ENCODE measurements at places on chromosomes 13 and 19. TPM values are rescaled to one million over a fixed set of nuclear protein-coding genes. Genes with fewer than 3 reads are reported as not detected.

- DNase-seq: no peak
Measured at GRCh38 chr13:105050686-105051085, 1484.8 kb downstream of the EFNB2 start.

DNA sequence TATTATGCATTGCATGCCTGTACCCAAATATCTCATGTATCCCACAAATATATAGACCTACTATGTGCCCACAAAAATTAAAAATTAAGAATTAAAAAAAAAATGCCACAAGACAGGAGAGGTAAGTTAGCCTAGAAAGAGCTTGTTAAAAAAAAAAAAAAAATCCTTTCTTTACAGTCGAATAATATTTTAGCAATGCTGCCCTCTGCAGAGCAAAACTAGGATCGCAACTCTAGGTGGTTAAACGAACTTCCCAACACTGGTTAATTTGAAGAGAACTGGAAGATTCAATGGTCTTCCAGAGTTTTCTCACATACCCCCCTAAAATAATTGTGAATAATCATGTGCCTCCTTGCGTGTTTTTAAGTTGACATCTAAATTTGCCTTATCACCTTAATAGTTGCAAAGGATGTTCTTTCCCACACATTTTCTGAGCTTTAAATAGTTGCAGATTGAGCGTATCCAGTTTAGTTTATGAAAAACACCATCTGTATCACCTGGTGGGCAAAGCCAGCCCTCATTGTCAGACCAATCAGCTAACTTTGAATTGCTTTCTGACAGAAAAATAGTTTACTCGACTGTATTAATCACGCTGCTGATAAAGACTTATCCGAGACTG is 47.4 kb upstream of the RCBTB2 start:
- DNase-seq: no peak

DNA sequence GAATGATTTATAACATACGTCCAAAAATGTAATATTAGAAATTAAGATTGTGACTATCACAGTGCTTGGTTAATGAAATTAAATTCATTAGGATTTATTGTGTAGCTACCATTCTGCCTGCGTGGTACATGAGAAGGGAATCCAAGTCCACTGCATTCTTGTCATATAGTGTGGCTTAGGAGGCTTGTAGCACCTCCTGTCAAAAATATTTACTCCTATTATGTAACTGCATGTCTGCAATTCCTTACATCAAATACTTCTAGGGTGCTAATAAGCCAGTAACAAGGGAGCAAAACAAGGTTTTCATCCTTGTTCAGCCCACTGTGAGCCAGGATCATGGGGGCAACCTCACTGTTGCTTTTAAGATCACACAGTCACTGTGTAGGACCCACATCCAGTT is 199.0 kb downstream of the SLC7A1 start:
- no peak for DNase-seq

DNA sequence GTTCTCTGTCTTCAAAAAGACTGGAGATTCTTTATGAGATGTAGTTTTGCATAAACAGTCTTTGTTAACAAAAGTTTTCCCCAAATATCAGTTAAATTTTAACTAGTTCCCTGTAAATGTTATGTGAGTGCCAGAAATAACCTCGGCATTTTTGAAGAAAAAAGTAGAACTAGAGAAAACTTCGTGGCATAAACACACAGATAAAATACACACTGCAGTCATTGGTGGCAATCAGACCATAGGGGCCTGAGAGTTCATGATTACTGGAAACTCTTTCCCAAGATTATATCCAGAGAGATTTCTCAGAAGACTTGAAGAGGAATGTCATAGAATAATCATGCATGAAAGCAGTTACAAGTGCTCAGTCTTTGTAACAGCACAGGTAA is 190.0 kb downstream of the MZT1 start:
- no peak for DNase-seq

DNA sequence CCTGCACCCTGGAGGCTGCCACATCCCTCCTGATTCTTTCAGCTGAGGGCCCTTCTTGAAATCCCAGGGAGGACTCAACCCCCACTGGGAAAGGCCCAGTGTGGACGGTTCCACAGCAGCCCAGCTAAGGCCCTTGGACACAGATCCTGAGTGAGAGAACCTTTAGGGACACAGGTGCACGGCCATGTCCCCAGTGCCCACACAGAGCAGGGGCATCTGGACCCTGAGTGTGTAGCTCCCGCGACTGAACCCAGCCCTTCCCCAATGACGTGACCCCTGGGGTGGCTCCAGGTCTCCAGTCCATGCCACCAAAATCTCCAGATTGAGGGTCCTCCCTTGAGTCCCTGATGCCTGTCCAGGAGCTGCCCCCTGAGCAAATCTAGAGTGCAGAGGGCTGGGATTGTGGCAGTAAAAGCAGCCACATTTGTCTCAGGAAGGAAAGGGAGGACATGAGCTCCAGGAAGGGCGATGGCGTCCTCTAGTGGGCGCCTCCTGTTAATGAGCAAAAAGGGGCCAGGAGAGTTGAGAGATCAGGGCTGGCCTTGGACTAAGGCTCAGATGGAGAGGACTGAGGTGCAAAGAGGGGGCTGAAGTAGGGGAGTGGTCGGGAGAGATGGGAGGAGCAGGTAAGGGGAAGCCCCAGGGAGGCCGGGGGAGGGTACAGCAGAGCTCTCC is 6.9 kb upstream of the CEACAM5 start:
- DNase-seq: peak; percentile 58

GRCh38 chr13:38767506-38768265 is 80.8 kb downstream of the FREM2 start:
- DNase-seq: no peak

C13orf46 gene
- 1.2 TPM for total RNA-seq

TNFRSF19 gene
- total RNA-seq: 8.2 TPM

MATK gene
- total RNA-seq: 2.8 TPM

ITGBL1 gene
- 118 TPM for total RNA-seq

CD177 gene
- total RNA-seq: 8.4 TPM

All from posterior vena cava (tissue), 2 donors.